ENCODE measurements at places on chromosomes 4 and X.

DNA sequence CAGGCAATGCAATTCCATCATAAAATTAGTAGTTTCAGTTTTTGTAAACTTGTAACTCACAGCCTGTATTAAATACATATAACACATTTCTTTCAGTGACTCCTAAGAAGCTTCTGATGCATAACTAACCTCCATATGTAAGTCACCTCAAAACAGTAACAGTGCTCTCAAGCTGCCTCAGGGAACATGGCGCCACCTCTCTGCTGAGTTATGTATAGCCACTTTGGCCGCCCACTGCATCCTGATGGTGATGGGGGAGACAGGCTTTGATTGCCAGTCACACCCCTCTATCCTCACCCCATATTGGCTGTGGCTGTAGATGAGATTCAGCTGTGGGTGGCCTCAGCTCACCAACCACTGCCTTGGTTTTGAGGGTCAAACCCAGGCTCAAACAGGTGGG lies 54.3 kb downstream of the LRBA start:
- DNase-seq = no peak

DNA sequence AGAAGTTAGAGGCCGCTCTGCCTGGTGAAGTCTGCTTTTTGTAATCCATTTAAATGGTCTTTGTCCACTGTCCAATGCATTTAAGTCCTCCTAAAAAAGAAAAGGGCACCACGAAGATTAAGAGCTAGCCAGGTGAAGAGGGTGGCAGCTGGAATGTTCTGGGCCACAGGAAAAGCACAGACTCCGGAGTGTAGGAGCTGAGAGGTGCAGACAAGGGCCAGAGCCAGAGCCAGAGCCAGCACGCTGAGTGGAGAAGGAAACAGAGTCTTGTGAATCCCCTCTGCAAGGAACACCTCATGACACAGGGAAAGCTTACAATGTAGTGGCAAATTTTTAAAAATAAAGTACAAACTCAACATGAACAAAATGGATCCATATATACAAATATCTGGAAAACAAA lies 83.6 kb downstream of the TSPAN5 start:
- DNase-seq = no peak

GRCh38 chrX:110734894-110735541 lies 60.6 kb downstream of the CHRDL1 start:
- DNase-seq = peak; percentile 59

GRCh38 chrX:123846577-123847038 lies 13.2 kb upstream of the XIAP start:
- no peak for DNase-seq

DNA sequence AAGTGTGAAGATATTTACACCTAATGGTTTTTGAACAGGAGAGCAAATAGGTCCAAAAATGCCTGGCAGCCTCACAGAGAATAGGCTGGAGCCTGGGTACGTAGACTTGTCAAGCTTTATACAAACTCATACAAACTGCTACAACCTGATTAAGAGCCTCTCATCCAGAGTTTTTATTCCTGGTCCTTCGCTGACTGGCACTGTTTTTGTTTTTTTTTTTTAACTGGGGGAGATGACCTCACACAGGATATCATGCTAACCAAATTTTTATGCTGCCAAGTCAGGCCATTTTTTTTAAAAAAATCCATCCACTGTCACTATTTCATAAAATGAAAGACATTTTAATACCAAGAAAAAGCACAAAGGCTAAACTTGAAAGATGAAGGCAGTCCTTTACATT lies 1.9 kb downstream of the FAM114A1 start:
- no peak for DNase-seq

DNA sequence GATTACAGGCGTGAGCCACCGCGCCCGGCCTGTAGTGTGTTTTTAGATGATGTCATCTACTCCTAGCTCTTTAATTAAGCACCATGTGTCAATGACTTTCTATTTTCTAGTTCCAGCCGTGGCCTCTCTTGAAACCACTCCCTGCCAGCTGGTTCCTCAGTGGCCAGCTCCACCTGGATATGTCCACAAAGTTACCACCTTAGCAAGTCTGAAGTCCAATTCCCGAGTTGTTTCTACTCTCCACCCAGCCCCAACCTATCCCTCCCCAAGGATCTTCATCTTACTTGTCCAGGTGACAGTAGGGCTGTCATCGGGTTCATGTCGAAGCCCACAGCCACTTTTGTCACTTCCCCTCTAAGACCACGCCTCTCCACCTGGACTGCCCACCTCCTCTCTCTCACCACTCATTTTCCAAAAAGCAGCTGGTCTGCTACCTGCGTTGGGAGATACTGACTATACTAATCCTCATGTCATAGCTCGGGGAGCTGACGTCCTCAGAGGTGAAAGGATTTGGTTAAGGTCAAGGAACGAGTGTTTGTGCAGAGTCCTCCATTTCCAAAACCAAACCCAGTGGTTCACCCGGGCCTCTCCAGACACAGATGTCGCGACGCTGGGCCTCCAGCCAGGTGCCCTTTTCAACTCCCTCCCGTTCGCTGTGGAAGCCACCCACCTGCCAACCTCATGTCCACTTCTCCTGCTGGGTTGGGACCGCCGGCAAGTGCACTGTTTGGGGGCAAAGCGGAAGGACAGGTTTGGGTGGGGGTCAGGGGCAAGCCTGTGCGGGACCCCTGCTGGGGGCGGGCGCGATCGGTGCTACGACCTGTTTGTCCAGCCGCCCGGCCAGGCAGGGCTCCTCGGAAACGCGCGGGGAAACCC lies 704 bp downstream of the FAM3A start:
- DNase-seq = no peak

GRCh38 chr4:105473324-105474098 lies at the start of gene PPA2:
Gene PPA2, minus strand, starts transcription at chr4:105474062. Its CDS starts 12 bp downstream, at chr4:105474050.
- peak; percentile 74 for DNase-seq

GRCh38 chr4:99029852-99030251 lies 34.3 kb downstream of the METAP1 start:
- DNase-seq = no peak

- DNase-seq = no peak
Measured at GRCh38 chr4:156662921-156663320, 308.7 kb downstream of the PDGFC start.

DNA sequence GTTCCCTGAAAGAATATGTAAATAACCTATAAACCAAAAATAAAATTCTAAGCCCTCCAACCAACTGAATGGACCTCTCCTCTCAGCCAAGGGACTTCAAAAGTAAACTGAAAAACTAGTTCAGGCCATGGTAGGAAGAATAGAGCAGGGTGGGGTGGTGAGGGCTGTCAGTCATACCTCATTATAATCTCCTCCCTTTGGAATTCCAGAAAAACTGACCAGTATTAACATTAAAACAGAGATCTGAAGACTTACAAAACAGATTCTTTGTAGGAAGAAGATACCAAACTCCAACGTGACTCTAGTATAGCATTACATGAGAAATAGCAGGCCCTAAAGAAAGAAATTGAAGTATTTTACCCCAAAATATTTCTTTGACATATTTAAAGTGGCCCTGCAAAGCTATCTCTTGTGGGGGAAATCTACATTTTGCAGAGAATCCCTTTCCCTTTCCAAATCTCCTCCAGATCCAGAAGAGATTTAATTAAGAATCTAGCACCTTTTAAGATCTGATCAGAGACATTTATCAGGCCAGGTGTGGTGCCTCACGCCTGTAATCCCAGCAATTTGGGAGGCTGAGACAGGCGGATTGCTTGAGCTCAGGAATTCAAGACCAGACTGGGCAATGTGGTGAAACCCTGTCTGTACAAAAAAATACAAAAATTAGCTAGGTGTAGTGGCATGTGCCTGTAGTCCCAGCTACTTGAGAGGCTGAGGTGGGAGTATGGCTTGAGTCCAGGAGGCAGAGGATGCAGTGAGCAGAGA lies 15.1 kb downstream of the TBC1D9 start:
- DNase-seq = no peak

- no peak for DNase-seq
Measured at GRCh38 chrX:46683048-46683447, 75.9 kb downstream of the SLC9A7 start.

DNA sequence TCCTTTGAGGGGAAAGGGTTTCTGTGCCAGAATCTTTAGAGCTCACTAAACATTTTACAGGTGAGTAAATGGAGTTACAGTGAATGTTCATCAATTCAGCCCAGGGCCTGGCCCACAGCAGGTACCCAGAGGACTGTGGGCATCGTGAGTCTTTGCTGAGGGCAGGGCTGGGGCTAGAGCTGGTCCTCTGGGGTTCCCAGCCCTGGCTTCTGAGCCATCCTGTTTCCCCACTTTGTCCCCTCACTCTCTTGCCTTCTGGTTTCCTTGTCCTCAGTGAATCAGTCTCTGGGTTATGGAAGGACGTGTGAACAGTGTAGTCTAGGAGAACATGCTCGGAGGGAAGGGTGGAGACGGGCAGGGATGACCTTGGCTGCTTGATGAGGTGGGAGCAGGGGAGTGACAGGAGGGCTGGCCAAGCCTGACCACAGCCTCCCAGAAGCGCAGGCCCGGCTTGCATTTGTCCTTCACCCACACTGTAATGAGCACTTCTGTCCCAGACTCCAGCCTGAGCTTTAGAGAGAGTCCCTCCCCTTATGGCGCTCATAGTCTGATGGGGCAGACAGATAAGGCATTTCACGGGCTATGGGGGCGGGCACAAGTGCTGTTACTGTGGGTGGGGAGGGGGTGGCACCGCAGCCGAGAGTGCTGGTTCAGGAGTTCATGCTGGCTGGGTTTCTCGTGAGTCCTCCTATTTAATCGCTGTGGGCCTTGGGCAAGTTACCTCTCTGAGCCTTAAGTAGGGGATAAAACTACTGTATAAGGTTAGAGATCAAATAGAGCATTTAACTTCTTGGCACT lies 17.3 kb downstream of the TBC1D14 start:
- no peak for DNase-seq

DNA sequence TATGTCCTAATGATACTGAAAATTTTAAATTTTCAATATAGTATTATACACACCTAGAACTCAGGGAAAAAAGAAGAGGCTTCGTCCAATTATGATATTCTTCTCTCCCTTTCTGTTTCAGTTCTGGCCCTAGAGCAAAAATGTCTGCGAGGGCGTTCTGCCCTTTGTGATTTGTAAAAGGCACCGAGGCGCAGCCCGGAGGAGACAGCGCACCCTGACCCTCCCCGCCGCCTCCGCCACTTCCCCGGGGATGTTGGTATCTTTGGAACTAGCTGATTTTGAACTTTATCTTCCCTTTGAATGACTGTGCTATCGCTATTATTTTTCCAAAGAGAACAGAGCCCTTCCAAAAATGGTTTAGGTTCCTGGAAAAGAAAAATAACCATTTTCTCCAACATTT lies 173.2 kb upstream of the FAM9B start:
- no peak for DNase-seq
